ENCODE measurements at places on chromosomes 1 and 21.

GRCh38 chr1:102163799-102164198, 167.1 kb upstream of the OLFM3 start:
- no peak for DNase-seq

DNA sequence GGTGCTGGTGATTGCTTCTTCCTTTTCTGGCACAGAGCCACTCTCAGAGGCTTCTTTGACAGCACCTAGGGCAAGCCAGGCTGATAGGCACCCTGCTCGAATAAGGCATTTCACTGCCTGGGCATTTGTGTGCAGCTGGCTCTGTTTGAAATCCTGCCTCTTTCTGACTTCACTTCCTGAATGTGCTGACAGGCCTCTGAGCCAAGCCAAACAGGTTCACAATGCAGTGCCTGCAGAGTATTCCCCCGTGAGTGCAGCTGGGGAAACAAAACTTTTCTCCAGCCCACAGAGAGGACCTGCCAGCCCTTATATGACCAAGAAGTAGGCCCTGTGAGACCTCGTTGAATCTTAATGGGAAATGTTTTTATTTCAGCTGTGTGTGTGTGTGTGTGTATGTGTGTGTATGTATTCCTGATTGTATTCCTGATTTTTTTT, 10.4 kb downstream of the JUN start:
- no peak for DNase-seq

DNA sequence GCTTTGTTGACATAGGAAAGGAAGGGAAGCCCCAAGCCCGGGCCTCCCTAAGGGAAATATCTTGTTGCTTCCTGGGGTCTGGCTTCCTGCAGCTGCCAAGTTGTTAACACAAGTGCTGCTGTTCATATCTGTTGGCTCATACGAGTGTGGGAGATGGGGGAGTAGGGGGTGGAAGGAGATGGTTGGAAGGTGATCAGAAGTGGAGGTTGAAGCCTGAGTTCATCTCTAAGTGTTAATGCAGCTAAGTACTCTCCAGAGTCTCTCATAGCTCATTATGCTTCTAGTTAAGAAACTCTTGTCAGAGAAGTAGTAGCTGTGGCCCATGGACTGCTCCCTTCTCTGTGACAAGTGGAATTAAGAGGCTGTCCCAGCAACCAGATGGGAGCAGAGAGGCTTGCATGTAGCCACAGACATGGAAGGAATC, 319.2 kb upstream of the SPAG17 start:
- no peak for DNase-seq

DNA sequence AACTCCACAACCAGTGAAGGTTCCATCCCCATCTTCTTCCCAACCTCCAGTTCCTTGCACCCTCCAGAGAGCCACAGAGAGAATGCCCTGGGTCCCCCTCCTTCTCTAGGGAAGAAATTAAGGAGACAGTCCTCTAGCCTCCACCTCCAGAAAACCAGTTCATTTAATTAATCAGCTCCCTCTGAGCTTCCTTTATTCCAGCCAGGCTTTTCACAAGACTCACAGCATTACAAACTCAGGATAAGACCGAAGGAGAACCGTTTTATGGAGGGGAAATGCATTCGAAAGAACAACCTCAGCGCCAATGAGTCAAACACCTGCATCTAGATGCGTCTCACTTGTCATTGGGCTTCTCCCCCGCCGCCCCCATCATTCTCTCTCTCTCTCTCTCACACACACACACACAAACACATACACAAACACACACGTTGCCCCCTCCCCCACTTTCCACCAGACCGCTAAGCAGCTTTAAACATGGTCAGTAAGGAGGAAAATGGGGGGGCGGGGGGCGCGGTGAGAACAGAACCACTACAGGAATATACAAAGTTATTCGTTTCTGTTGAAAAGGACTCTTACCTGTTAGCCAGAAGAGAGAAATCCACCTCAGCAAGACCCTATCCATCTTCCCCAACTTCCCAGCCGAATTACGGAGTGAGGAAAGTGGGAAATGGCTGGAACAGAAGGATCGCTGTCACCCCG, 544 bp downstream of the ILDR2 start:
- peak; percentile 77 for DNase-seq

GRCh38 chr21:42669041-42669440, 15.6 kb downstream of the PDE9A start:
- no peak for DNase-seq

GRCh38 chr1:162342452-162342983, 34.1 kb downstream of the SPATA46 start:
- DNase-seq = no peak

GRCh38 chr1:69878338-69878737, 310.6 kb downstream of the LRRC7 start:
- DNase-seq = no peak

DNA sequence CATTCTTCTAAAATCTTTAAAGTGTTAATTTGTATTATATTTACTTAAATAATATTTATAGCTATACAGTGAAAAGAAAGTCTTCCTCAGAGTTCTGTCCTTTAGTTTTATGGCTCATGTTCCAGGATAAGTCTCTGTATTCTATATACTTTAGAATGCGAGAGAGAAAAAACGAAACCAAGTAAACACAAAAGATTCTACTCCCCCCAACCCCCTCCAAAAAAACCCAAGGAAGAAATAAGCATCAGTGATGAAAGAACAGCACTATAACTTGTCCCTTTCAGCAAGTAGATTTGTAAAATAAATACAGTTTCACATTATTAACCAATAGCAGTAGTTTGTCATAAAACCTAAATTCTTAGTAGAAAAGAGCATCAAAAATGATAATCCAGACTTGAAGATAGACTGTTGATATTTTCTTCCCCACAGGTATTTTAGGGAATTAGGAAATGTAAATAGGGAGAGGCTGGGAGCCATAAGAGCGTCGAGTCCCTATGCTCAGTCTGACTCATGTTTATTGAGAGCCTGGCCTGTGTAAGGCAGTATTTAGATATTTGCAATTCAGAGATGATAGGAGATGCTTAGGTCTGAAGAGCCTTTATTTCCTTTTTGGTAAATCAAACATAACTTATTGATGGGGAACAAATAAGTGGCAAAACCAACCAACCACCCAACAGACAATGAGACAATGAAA, 35.5 kb downstream of the CDC14A start:
- DNase-seq = no peak

DNA sequence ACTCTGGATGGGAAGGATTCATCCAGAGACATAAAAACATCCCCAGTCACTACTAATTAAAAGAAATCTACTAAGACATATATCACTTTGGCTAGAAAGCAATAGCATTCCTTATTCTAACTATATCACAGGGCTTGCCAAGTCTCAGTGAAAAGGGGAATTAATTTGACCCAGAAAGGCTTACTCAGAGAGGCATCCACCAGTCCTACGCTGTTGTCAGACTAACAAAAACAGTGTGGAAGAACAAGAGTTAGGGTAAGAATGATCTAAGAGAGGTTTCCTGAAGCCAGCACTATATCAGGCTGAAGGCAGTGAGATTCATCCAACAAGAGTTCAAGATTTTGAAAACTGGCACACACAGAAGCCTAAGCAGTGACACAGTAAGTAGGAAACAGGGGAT, 126.1 kb downstream of the GDAP2 start:
- DNase-seq = no peak

GRCh38 chr1:76190749-76191424, 116.3 kb downstream of the ST6GALNAC3 start:
- no peak for DNase-seq

DNA sequence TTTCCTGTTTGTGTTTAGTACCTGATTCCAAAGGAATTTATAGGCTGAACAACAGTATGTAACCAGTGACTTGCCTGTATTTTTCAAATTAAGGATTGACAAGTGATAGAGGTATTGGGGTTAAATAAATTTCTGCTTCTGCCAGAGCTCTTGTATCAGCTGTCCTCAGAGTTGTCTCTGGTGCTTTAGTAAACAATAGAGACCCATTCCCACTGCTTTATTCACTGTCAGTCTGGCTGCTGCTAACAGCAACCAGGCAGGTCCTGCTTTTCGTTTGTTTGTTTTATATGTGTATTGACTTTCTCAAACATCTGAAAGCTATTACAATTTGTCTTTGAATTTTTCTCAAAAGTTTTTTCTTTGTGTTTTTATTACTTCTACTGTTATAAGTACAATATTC, 76.1 kb downstream of the OLFM3 start:
- no peak for DNase-seq

- no peak for DNase-seq
Measured at GRCh38 chr1:117600966-117601365, 4.9 kb upstream of the TENT5C start.

GRCh38 chr21:38999161-38999560, 184.1 kb downstream of the PSMG1 start:
- DNase-seq = no peak

DNA sequence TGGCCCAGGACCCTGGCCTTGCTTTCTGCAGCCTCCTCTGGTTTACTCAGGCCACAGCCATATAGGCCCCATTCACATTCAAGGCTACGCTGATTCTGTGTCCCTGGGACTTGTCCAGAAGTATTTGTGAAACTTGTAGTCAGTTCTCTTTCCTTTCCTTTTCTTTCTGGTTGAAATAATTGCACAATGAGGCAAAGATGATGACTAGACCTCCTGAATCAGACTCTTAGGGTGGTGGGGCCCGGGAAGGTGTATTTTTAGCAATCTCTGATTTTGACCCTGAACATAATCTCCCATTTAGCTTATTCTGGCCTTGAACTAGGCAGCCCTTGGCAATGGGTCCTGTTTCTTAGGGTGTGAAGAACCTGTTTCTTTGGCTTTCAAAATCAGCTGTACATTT, 39.9 kb downstream of the STUM start:
- no peak for DNase-seq

GRCh38 chr1:59689730-59690129, 125.0 kb upstream of the HOOK1 start:
- no peak for DNase-seq

DNA sequence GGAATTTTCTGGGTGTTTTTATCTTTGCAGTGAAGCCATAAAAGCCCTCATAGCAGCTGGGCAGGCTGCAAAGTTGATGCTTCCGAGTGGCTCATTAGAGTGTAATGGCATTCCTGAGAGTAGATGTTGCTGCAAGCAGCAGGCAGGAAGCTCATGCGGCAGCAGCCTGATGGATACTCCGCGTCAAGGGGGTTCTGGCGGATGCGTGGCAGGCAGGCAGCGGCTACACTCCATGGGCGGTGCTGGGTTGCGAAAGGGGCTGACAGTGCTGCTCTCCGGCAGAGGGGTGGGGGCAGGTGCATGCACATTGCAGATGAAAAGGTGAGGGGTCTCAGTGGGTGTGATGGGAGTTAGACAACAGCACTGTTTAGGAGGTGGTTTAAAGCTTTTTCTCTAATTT, 93.2 kb upstream of the AJAP1 start:
- no peak for DNase-seq

DNA sequence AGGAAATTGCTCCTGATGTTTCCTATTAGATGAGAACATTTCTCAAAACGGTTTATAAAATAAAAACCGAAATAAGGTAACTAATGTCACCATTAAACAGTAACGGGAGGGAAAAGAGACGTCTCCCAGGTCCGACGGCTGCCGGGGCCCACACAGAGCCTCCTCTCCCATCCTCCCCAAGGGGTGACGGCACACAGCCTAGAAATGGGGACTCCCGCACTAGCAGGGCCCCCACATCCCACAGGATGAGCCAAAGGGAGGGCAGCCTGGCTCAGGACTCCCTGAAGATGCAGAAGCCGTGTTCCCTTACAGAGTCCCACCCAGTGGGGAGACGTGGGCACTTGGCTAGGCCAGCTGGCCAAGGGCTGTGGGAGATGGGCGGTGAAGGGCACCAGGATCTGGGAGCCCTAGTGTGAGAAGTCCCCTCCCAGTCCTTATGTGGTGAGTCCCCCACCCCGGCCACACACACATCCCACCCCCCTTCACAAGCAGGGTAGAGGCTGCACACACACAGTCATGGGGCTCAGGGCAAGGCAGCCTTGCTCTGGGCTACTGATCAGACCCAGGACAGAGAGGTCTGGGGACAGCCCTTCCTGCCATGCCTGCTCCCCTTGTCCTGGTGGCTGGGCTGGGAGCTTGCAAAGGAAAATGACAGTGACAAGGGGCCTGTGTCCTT, 3.3 kb downstream of the KRTAP10-3 start:
- no peak for DNase-seq

GRCh38 chr1:21511579-21512522, 2.6 kb downstream of the ALPL start:
- DNase-seq = no peak

DNA sequence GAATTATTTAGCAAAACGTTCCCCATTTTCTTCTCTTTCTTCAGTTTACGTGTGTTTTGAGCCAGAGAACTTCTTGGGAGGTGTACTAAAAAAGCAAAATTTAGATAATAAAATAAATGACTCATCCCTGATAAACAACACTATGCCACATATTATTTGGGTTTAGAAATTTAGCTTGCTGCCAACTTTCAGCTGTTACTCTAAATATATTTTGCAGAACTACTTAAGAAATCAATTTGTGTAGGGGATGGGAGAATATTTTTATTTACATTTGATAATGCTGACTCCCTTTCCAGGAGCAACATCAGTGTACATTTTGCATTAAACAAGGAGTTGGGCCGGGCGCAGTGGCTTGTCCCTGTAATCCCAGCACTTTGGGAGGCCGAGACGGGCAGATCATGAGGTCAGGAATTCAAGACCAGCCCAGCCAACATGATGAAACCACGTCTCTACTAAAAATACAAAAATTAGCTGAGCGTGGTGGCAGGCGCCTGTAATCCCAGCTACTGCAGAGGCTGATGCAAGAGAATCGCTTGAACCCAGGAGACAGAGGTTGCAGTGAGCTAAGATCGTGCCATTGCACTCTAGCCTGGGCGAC, 151.4 kb upstream of the ZRANB2 start:
- no peak for DNase-seq

DNA sequence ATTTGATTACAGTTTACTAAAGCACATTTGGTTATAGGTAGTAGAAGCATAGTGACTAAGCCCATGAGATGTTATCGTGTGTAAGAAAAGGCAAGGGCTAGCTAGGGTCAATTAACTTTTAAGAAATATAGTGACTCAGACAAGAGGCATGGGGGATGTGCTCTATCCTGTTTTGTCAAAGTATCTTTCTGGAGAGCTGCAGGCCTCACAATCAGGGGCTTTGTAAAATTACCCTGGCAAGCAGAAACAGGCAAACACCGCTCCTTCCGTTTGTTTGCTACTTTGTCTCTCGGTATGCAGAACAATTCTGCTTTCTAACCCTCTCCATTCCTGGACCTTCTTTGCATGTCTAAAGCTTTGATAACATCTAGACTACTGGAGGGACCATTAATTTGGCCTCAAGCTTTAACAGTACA, 26.1 kb upstream of the ZNF697 start:
- no peak for DNase-seq

GRCh38 chr1:11129649-11130390, 30.2 kb upstream of the EXOSC10 start:
- no peak for DNase-seq

- peak; percentile 87 for DNase-seq
Measured at GRCh38 chr1:116738673-116739370, 15.4 kb upstream of the CD2 start.

- no peak for DNase-seq
Measured at GRCh38 chr1:23446661-23447310, 22.2 kb upstream of the TCEA3 start.

DNA sequence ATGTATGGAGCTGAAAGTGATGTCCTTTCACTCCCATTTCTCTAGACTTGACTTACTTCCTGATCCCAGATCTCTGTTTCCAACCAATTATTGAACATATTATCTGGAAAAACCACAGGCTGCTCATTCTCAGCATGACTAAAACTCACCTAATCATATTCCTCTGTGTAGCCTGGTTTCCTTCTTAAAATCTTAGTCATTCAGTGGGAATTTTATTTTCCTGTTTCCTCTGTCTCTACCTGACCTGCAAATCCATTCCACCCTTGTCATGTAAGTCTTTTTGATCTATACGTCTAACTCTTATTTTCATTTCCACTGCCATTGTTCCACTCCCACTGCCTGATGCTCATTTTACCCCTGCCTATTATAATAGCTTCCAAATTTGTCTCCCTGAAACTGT, 67.9 kb upstream of the APOBEC4 start:
- DNase-seq = no peak

All from activated effector memory CD4-positive, alpha-beta T cell treated with anti-CD3 and anti-CD28 coated beads, Interleukin-2, amount 50 U/mL, for 16 hours (primary cell).